ENCODE measurements at places on chromosomes 7 and 10. TPM values are rescaled to one million over a fixed set of nuclear protein-coding genes. Genes with fewer than 3 reads are reported as not detected.
A peak's percentile ranks its signal among the peaks of the same experiment; 100 is the strongest.

DNA sequence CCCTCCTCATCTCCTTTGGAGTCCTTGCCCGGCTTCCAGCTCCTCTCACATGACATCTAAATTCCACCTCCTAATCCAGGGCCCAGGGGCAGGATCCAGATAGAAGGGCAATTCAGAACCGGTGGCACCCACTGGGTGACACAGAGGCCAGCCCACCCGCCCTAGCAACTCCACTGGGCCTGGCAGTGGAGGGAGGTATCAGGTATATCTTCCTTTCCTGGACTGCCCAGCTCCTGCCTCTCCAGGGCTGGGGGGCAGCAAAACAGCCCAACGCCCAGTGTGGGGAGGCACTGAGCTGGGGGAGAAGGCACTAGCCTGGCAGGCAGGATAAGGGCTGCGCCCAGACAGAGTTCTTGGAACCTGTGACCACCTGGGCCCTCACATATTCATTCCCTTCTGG, 10.4 kb upstream of the TRIM8 start:
- DNase-seq: no peak

DNA sequence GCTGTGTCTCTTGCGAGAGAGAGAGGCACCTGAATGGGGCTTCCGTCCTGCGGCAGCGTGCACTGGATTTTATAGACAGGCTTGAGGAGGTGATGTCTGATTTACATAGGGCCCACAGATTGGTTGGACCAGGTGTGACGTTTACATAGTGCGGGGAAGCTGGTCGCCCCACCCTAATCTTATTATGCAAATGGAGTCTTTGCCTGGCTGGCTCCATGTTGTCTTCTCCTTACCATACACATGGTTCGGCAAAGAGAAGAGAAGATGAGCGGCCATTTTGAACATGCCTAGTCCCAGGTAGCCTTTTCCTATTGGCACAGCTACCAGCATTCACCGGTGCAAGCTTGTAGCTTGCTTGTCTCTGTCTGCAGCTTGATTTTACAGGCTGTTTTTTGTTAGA, 238.5 kb upstream of the GALNT17 start:
- DNase-seq: no peak

Gene FAM237B
- not detected for total RNA-seq

DNA sequence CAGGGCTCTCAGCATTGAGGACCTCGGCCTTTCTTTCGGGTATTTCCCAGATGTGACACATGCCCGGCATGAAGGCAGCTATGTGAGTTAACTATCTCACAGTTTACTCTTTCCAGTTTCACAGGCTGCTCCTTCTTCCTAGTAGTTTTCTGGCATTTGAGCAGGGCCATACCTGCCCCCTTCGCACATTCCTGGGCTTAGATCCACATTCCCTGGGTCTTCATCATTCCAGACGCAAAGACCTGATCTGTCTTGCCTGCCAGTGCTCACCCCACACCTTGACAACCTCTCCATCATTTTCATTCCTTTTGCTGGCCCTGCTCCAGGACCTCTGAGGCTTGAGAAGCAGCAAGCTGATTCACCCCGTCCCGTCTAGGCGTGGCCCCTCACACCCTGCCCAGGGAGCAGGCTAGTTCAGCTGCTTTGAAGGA, 227.5 kb downstream of the WDR11 start:
- no peak for DNase-seq

DNA sequence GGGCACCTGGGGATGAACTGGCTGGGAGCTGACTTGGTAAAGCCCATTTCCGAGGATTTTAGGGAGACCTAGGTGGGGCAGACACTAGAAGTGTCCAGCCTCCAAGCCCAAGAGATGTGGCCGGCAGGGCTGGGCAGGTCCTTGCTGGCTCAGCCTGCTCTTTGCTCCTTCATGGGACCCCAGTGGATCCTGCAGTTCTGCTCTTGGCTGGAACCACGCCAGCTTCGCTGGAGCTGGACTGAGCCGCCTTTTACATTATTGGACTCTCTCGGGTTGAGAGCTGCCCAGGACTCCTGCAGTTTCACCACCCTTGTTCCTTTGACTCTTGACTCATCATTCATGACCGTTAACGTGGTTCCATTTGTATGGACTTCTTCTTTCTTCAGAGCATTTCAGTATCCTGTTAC, 5.7 kb downstream of the PPIF start:
- DNase-seq: no peak

DNA sequence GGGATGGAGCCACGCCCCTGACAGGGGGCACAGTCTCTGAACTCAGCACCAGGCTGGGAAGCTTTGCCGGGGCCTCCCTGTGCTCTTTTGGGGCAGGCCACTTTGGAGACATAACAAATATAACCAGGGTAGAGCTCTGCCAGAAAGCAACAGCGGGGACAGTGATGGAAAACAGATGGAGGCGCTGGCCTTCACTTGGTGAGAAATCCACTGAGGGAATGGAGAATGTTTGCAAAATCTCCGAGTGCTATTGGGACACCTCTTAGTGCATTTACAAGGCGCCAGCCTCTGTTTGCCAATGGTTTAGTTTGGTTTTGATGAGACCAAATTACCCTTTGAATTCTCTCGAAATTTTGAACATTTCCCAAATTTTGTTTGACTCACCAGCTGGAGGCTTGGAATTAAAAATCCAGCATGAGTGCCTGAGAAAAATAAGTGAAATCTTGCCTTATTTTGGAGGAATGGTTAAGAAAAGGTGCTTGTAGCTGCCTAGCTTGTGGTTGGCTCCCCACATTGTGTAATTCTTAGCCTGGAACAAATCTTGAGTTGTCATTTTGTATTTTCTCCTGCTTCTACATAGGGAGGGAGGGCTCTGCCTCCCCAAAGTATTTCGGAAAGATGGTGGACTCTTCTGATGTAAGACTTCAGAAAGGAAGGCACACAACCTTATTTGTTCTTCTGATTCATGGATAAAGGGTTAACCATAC, 980.5 kb downstream of the LRMDA start:
- DNase-seq: no peak

Gene PRPF18
- 31.0 TPM for total RNA-seq

Gene RHOBTB1
- total RNA-seq: 23.6 TPM

DNA sequence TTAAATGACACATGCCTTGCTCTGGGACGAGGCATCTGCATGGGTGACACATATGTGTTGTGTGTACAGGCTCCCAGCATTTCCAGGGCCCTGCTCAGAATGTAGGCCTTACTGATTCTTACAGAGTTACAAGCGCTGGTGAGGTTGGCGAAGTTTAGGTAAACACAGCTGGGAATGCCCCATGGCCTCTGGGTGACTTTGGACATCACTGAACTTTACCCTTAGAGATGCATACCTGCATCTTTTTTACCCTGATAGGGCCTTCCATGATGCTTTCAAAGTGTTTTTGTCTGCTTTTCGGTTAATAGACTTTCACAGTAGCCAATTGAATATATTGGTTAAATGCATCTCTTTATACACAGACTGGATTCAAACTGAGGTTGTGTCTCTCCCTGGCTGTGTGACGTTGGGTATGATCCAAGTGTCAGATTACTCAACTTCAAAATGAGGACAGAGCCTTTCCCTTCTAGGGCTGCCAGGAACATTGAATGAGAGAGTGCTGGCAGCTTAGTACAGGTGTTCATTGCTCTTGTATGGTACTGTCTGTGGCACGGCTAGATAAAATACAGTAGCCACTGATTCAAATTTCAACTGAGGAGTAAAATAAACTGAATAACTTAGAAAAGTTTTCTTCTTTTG, 29.5 kb downstream of the EGFR start:
- DNase-seq: peak; percentile 20

Gene NUDT13
- 0.84 TPM for total RNA-seq

DNA sequence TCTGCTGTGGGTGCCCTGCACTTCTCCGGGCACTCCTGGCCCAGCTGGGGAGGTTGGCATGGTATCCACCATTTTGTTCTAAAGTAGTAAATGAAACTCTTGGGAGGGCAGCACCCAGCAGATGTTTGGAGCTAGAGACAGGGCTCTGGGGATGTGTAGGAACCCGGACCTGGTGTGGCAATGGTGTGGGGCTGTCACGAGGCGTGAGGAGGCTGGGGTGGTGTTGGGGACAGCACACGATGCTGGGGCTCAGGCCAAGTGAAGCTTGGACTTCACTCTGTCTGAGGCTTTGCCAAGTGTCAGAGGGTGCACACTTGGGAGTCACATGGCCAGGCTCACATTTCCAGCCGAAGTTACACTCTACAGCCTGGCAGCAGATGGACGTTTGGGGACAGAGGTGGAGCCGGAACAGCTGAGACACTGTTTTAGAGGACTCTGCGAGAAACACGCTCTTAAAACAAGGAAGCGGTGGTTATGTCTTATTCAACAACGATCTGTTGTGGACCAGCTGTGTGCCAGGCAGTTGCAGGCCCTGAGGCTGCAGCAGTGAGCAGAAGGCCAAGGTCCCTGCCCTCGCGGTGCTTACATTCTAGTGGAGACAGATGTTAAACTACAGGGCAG, 118.2 kb downstream of the CUX1 start:
- no peak for DNase-seq

Measured in SJCRH30 (cell line).